ENCODE measurements at places on chromosomes 1 and 21.

DNA sequence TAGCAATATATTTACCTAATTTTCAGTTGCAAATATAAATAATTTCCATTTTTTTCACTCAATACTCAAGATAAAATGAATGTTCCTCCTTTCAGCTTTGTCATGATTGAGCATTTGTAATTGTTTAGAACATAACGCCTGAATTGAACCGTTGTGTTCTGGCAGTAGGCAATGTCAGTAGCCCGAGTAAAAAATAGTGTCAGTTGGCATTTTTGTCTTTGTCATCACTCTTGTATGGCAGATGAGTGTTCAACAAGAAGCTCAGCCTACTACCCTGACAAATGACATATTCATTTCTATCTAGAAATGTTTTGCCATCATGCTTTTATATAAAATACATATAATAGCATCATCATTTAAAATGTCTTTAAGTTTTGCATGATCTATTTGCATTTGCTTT is 691.4 kb upstream of the NCAM2 start:
- DNase-seq: no peak

- no peak for DNase-seq
Measured at GRCh38 chr1:240998024-240998423, 359.0 kb downstream of the RGS7 start.

- DNase-seq: no peak
Measured at GRCh38 chr1:41455479-41456332, 28.8 kb downstream of the EDN2 start.

- DNase-seq: no peak
Measured at GRCh38 chr21:41620541-41620940, 112.6 kb upstream of the TMPRSS2 start.

DNA sequence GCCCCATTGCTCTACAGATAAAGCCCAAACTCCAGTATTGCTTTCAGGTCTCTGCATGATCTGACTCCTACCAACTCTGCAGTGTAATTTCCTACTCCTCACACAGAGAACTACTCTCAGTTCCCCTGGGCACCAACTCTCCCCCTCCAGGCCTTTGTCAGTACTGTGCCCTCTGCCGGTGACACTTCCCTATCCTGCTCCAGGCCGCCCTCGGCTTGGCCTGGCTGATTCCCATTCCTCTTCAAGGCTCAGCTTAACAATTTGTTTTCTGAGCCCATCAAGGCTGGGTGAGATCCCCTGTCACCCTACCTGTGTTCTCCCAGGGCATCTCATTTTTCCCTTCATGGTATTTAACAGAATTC is 2.6 kb downstream of the SLAMF8 start:
- DNase-seq: peak; percentile 44

DNA sequence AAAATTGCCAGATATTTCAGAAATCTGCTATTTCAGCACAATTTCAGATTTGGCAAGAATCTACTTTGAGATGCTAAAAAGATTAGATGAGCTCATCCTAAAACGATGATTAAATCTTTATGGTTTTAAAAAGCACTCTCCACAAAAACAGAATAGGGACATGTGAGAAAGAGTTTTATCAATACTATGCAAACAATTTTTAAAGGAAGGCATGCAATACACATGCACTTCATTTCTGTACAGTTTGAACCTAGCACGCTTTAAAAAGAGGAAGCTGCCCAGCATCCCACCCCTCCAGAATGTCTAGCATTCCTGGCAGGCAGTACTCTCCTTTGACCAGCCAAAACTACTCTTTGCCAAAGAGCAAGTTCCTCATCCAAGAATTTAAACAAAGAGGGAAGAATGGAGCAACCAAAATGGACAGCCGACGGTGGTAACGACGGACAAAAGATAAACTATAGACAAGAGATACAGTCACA is 1.3 kb downstream of the ARHGAP29 start:
- no peak for DNase-seq

DNA sequence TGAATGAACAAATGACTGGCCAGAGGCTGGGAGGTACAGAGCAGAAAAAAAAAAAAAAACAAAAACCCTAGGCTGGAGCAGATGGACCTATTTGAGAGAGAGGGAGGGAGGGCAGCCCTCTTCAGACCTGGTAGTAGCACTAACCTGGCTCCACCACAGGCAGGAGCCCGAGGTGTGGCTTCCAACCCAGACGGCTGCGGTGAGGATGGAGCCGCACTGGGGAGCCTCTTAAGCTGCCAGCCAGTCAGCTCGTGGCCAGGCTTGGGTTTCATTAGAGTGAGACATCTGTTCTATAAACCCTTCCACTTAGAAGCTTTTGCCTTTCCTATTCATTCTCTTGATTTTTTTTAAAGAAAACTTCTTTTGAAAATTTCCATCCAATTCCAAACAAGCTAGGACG is 16.8 kb downstream of the LGR6 start:
- no peak for DNase-seq

GRCh38 chr1:157240495-157241184 is 102.4 kb upstream of the ETV3 start:
- DNase-seq: no peak

GRCh38 chr1:110612060-110612745 is 6.0 kb upstream of the KCNA2 start:
- DNase-seq: no peak

GRCh38 chr1:20469406-20470076 is 16.5 kb downstream of the CAMK2N1 start:
- DNase-seq: no peak

DNA sequence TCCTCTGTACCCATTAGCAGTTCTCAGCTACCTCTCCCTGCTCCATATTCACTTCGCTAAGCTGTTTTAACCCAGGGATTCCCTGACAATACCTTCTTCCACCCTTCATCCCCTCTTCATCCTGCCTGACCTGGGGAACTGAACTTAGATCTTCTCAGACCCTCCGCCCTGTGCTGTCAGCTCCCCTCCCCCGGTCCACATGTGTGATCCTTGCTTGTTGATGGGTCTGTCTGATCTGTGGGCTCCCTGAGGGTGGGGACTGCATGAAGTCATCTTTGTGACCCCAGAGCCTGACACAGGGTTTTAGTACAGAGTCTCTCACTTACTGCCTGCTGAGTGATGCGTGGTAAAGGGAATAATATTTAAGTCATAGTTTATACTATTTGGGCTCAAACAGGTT is 11.8 kb downstream of the CHAF1B start:
- DNase-seq: no peak

GRCh38 chr21:17370916-17371315 is 141.9 kb upstream of the CXADR start:
- DNase-seq: no peak

DNA sequence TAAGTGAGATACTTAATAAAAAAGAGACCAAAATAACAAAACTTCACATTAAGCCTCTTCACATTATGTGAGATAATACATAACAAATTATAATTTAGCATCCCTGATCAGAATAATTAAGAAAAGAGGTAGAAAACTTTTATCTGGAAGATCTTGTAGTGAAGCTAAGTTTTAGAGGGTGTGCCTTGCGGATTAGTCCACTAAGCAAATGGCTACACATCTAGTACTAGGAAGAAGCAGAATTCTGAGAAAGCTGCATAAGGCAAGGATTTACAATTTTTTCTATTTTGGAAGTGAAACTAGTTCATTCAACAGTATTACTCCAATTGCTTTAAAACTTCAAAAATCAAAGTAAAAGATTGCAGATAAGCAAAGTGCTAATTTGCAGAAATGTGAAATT is 3.5 kb downstream of the YOD1 start:
- DNase-seq: no peak

DNA sequence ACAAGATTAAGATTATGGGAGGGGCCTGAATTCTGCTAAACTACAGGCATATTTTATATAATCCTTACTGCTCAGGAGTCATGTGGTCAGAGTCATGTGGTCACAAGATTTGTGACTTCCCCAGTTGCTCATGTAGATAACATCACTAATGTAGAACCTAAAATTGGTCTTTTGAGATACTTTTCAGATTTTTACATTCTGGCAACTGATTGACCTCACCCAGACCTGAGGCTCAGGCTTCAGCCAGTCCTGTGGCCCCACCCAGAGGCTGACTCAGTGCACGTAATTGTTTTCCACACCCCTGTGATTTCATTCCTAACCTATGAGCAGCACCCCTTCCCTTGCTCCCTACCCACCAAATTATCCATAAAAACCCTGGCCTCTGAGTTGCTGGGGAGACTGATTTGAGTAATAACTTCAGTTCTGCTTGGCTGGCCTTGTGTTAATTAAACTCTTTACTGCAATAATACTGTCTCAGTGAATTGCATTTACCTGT is 41.7 kb upstream of the ZNF326 start:
- DNase-seq: no peak

- DNase-seq: no peak
Measured at GRCh38 chr1:32111789-32112188, 3.9 kb downstream of the KPNA6 start.

DNA sequence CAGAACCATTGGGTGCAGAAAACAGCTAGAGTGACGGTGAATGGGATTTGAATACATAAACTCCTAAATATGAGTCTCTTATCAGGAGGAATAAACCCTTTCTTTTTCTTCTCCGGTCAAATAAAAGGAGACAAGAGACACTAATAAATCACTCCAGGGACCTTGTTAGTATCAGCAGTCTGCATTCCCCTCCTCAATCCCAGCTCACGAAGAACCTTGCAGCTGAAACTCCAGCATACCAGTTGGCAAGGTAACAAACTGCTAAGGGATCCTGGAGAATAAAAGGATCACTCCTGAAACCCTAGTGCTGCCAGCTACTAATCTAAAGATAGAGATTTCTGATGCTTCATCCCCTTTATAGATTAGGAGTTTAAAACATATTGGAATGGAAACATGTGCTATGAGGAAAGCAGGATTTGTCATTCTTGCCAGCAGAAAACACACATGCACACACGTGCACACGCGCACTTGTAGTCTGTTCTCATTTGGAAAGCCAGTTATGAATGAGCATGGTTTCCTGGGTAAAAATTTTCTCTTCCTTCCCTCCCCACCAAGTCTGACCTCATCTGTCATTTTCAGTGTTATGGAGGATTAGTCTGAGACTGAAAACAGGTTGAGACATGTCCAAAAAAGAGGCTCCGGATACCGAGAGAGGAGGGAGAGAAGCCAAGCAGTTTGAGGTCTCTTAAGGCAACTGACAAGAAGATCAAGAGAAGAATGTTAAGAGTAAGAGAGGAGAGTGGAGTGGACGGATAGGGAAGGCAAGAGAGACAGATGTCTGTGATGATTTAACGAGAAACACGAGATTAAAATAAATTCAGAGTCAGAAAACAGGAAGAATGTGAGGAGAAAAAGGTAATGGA is 10.9 kb downstream of the IER5 start:
- DNase-seq: peak; percentile 86

- no peak for DNase-seq
Measured at GRCh38 chr1:33459691-33460090, 12.8 kb upstream of the ZSCAN20 start.

- DNase-seq: no peak
Measured at GRCh38 chr1:50416553-50417453, 6.4 kb downstream of the DMRTA2 start.

Data from GDM1 (cell line).